ENCODE measurements at places on chromosomes 6 and 20. TPM values are rescaled to one million over a fixed set of nuclear protein-coding genes. Genes with fewer than 3 reads are reported as not detected.

Gene PSORS1C1
- not detected for polyA plus RNA-seq

Gene SCRT2
- polyA plus RNA-seq = 0.36 TPM

Gene HEY2
- polyA plus RNA-seq = 0.77 TPM

Gene CTSA
- 44.1 TPM for polyA plus RNA-seq

Gene MROH8
- polyA plus RNA-seq = 3.8 TPM

Gene CENPQ
- polyA plus RNA-seq = 33.1 TPM

Gene RBPJL
- not detected for polyA plus RNA-seq

Gene MPIG6B
- polyA plus RNA-seq = not detected

Gene STMND1
- polyA plus RNA-seq = 0.79 TPM

Gene SLC2A10
- not detected for polyA plus RNA-seq

Gene JAG1
- polyA plus RNA-seq = 1.1 TPM

All from Purkinje cell (primary cell).